ENCODE measurements at places on chromosomes 7 and 10.

DNA sequence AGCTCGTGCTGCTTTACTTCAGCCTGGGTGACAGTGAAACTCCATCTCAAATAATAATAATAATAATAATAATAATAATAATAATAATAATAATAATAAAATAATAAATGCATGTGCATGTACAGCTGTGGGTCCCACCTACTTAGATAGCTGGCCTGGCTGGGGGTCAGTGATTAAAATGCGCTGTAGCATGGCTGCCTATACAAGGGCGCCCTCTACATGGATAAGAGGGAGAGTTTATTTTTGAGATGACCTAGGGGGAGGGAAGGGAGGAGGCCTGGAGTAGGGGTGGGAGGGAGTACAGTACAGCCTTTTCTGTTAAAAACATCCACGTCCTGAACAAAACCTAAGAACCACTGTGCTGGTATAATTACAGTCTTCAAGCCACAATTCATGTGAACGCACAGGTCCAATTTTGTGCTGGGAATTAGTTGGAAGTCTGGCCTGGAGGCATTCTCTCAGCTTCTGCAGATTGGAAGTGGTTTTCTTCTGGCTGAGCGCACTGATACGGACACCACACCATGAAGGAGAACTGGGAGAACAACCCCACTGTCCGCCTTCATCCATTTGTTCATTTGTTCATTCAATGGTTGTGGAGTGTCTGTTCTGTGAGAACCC lies 146.5 kb downstream of the TMEM178B start:
- no peak for DNase-seq

DNA sequence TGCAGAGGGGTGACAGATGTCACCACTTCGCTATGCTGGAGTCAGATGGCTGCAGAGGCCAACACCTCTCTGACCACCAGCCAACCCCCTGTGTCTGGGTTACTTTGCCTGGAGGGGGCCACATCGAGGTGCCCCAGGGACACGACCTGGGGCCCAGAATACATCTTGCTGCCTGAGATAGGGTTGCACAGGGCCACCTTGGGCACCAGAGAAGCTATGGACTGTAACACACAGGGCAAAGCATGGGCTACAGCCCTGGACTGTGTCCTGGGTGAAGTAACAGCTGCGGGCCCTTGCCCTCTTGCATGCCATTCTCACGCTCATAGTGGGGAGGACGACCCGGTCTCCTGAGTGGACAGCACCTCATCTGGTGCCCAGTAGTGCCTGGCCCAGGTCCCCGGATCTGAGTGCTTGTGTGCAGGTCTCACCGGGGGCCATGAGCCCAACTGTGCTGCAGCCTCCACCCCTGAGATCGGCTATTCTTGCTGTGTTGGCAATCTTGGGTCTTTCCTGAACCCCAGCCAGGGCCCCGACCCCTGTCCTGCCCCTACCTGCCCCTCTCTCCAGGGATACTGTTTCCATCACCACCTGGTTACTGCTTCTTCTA lies 115.2 kb upstream of the GDF10 start:
- DNase-seq, result no peak

- no peak for DNase-seq
These were observed 11.9 kb downstream of the RAB11FIP2 start for GRCh38 chr10:118034791-118035261.

DNA sequence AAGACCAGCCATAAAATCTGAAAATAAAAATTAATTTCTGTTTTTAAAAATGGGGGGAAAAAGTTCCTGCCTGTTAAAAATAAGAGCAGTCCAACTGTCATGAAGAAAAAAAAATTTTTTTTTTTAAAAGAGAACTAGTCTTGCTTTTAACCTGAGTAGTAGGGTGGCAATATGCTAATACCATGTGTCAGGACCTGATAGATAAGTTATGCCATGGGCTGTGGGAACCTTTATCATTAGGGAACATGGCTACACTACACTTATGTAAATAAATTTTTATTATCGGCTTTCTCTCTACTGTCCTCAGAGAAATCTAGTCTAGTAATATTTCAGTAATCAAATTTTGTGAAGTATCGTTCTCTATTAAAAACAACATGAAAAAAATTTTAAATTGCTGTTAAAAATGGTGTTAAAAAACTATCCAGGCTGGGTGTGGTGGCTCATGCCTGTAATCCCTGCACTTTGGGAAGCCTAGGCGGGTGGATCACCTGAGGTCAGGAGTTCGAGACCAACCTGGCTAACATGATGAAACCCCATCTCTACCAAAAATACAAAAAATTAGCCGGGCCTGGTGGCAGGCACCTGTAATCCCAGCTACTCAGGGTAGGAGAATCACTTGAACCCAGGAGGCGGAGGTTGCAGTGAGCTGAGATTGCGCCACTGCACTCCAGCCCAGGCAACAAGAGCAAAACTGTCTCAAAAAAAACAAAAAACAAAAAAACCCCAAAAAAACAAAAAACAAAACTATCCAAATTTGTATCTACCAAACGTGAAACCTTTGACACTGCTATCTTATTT lies 20.7 kb downstream of the NT5C3A start:
- peak; percentile 89 for DNase-seq

DNA sequence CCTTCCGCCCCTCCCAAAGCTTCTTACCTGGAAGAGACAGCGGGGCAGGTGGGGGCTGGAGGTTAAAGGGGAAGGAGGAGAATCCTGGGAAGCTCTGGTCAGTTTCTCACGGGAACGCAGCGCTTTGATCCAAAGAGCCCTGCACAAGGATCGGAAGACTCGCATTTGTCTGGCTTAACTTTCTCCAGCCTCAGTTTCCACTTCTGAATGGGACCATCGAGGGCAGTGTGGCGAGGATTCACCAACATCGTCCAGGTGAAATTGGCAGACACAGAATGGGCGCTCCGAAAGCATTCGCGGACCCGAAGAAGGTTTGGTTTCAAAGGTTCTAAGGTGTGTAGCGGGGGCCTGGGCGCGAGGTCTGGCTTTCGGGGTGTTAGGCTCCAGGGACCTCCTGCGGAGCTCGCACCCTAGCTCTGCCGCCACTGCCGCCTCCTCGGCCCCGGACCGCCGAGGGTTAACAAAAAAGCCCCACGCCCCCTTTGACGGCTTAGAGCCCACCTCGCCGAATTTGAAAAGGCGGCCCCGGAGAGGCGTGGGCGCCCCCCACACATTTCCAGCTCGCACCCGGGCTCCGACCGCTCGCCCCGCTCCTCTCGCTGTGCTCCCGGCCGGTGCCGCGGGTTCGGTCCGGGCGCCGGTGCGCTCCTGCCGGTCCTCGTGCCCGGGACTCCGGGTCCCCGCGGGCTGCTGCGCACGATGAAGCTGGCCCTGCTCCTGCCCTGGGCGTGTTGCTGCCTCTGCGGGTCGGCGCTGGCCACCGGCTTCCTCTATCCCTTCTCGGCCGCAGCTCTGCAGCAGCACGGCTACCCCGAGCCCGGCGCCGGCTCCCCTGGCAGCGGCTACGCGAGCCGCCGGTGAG lies at the start of gene COL26A1:
COL26A1 (plus strand) TSS at position 542 of the 862 bp plus-strand sequence; CDS start at position 700, 158 bp downstream.
- no peak for DNase-seq

DNA sequence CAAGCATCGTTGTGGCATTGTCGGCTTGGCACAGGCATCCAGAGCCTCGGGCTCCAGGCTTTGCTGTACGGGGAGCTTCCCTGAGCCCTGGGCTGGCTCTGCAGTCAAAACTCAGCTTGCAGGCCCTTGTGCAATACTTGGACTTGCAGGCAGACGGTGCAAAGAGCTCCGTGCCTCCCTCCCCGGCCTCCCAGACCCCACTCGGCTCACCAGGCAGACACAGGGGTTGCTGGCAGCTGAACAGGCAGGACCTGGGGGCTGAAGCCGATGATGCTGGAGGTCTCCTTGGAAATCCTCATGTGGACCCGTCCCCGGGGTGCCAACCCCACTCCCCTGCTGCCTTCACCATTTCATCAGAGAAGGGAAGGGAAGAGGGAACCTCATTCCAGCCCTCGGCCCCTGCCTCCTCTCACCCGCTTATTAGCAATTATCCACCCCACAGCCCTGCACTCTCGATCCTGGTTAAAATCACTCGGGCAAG lies 59.6 kb upstream of the GNA12 start:
- DNase-seq, result no peak

GRCh38 chr7:25050223-25050622 lies 70.2 kb upstream of the OSBPL3 start:
- DNase-seq, result no peak

- DNase-seq, result no peak
These were observed 241.5 kb upstream of the SP8 start for GRCh38 chr7:21028186-21028585.

- DNase-seq, result no peak
These were observed 31.7 kb downstream of the GRIFIN start for GRCh38 chr7:2444476-2444875.

- DNase-seq, result no peak
These were observed 286.4 kb downstream of the C7orf25 start for GRCh38 chr7:42625421-42625820.

DNA sequence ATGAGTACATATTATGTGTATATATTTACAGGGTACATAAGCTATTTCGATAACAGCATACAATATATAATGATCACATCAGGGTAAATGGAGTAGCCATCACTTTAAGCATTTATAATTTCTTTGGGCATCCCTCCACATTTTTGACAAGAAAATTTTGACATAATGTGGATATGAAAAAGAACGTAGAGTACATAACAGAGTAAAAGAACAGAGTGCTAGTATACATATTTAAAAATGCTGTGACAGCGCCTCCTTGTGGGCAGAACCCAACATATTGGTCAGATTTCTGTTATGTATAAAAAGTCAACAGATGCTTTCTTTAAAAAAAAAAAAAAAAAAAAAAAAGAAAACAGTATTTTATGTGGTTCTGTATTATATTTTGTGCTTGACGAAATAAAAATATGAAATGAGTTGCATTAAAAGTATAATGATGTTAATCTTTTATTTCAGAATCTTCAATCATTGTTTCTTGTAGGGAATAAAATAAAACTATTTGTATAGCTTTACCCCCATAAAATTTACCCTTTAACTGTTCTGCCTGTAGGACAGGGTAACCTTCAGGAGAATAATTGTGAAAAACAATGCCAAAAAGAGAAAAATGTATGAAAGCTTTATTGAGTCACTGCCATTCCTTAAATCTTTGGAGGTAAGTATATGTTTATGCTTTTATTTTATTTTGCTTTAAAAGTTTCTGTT lies 18.3 kb upstream of the HBP1 start:
- DNase-seq, result peak; percentile 89

DNA sequence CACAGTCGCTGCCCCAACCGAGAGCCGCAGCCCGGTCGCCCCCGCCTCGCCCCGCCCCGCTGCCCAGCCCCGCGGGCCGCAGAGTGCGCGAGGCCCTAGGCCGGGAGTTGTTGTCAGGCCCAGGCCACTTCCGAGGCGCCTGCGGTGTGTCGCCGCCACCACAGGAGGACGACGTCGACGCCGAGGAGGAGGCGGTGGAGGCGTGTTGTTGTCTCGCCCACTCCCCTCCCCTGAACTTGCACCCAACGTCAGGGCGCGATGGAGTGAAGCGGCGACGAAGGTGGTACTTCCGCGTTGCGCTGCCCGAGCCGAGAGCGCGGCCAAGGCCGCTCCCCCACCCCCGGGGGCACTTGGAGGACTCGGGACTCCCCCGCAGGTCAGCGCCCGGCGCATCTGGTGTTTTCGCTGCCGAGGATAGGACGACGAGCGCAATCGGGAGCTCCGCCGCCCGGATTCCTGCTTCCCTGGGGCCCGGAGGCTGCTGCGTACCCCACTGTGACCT lies at the start of gene CDK13:
CDK13 (plus strand) TSS at position 286 of the 502 bp plus-strand sequence. CDS start 386 bp downstream, outside the sequence.
- DNase-seq, result peak; percentile 61

GRCh38 chr10:106708506-106708905 lies 456.0 kb downstream of the SORCS1 start:
- no peak for DNase-seq

- no peak for DNase-seq
These were observed 48.2 kb upstream of the PFKFB3 start for GRCh38 chr10:6154566-6154965.

DNA sequence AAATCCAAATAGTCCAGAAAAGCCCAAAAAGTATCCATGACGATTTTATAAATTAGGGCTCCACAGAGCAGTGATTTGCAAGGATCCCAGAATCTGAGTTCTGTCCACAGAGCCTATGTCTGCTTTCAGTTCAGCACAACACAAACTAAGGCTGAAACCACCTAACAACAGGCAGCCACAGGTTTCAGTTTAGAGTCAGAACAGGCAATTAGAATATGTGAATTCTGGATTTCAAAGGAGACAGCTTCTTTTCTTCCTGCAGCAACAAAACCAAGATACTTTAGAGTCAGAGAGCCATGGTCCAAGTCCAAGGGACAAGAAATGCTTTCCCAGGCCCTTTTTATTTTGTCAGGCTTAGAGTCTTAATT lies 23.6 kb downstream of the IFIT3 start:
- DNase-seq, result no peak

- DNase-seq, result no peak
These were observed 250.4 kb downstream of the ELMO1 start for GRCh38 chr7:37198041-37198905.

DNA sequence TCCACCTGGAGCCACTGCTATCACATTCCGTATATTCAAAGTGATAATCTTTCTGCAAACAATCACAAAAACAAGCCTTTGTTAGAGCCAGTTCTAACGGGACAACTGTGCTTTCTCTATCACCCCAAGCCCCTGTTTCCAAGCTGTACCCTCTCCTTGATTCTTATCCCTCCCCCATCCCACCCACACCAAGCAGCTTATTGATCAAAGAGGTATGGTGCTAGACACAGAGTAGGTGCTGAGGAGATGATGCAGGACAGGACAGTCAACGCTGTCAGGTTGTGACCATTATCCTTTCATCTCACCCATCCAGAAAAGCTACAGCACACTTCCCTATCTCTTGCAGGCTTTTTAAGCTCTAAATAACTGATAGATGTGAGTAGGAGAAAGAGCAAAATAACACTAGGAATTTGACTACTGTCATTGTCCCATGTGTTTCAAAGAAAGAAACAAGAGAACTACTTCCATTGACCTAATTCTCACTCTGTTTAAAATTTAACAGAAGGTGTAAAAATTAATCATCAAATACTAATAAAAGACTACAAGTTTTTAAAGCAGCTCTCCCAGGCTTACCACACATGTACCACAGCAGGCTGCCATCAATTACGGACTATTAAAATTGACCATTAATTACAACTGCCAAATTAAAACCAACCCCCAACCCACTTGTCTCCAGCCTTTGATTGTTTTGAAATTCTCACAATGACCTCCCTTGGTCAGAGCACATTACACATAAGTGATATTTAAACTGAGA lies 94.3 kb downstream of the ELAPOR2 start:
- no peak for DNase-seq

GRCh38 chr10:14837003-14837756 lies 657 bp downstream of the CDNF start:
- no peak for DNase-seq

GRCh38 chr7:43528576-43529354 lies 54.1 kb upstream of the STK17A start:
- DNase-seq, result no peak
